ENCODE measurements at places on chromosomes 2 and 18.

DNA sequence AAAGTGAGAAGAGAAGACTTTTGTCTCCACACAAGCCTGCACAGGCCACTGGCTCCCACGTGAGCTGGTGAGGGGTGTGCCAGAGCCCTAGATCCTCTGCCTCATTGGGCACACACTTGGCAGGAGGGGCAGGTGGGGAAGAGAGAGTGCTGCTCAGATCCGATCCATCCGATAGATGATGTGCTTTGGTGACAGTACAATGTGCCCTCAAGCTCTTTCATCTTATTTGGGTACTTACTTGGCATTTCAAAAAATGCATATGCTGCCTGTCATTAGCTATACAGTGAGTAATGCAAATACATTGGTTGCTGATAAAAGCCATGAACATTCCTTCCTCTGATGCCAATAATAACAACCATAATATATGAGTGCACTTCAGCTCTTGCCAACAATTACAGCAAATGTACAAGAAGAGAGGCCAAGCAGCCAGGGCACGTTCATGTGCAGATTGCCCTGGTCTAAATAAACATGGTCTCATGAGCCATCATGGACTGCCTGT is 255.3 kb downstream of the VAPA start:
- DNase-seq: peak; percentile 7

DNA sequence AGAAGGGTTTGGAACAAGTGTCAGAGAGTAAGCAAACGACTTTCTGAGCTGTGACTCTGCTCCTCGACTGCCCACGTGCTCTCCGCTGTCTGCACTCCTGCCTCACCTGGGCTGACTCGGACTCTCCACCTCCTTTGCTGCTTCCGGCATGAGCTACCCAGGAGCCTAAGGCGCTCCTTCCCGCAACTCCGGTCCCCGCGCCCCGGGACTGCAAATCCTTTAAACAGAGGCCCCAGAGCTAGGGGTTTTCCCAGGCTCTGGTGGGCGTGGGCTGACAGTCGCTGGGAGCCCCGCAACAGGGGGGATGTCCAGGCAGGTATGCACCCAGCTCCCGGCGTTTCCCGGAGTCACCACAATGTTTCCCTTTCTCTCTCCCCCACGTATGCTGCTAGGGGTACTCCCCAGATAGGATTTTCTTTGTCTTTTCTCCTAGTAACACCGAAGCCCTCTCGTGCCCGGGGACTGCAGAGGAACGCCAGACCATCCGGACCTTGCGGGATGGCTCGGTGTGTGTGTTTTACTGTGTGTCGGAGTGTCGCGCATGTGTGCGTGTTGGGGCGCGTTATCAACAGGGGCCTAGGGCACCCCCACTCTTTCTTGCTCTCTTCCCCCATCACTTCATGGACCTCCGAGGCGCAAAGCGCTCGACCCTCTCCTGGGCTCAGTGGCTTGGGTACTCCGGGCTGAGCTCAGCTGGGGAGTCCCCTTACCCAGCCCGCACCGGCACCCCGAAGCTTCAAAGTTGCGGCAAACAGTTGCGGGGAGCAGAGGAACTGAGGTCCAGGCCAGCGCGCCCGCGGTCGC is 691 bp upstream of the THSD7B start:
- peak; percentile 59 for DNase-seq

DNA sequence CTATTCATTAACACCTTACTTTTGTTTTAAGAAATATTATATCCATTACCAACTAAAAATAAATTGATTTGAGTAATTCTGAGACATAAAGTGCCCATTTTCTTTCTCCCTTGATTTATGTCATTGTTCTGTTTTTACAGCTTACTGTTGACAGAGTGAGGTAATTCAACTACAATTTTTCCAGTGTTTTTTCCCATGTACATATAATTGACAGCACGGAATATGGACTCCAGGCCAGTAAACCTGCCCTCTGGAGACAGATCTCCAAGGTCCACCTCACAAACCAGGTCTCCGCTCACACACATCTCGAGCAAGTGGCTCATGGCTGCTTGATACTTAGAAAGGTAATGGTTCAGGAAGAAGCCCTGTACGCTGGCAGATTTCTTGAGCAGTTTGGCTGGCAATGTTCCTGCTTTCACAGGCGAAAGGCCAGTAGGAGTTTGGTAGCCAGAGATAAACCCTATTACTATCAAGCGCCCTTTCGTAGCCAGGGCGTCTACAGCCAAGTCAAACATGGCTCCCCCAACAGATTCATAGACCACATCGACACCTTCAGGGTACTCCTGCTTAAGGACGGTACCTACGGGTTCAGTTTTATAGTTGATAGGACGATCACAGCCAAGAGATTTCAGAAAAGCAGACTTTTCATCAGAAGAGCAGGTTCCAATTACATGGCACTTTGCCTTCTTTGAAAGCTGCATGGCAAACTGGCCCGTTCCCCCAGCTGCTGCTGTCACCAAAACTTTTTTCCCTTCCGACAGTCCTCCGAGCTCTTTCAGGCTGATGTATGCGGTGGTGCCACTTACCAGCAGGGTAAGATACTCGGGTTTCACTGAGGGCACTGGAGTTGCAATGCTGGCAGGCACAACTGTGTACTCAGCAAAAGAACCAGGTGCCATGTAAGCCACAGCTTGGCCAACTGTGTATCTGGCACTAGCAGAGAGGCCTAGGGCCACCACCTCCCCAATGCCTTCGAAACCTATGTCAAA is 7.4 kb downstream of the PTGR3 start:
- DNase-seq: no peak

DNA sequence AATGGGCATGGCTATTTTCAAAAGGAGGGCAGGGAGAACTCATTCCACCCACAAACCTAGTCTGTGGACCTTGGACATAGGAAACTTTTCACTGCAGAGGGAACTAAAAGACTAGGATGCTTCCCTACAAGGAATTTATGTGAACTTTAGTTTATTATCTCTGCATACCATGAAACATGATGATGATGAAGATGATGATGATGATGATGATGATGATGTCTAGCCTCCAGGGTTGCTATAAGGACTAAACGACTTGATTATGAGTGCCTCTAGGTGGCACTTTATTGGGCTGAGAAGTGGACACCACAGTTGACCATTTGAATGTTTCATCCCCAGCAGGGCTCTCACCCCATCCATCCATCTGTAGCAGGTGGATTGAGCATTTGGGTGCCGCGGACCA is 260.0 kb upstream of the TCF4 start:
- no peak for DNase-seq

- no peak for DNase-seq
These were observed 14.7 kb upstream of the CYRIA start for GRCh38 chr2:16680304-16680703.

DNA sequence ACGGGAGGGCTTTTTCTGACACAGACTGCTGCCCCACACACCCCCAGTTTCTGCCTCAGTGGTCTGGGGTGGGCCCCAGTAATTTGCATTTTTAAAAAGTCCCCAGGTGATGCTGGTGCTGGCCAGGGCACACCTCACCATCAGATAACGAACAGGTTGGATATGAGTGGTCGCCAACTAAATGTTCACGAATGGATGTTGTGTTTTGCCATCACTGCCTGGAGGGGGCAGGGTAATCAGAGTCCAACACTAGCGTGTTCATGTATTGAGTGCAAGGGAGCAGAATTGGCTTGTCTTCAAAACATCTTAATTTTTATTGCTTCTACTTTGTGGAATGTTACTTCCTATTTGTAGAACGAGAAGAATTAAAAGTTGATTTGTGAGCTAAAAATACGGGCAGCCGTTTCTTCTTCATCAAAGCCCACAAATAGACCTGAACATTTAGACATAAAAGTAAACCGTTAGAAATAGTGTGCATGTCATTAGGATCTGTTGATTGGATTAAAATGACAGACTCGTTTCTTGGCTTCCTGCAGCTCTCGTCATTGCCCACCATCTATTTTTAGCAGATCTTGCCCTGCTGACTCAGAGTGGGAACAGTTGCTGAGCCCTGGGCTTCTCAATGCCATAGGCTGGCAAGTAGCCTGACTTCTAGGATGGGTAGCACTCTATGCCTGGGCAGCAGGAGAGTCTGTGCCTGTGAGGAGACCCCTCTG is 45.2 kb downstream of the NCK2 start:
- no peak for DNase-seq

DNA sequence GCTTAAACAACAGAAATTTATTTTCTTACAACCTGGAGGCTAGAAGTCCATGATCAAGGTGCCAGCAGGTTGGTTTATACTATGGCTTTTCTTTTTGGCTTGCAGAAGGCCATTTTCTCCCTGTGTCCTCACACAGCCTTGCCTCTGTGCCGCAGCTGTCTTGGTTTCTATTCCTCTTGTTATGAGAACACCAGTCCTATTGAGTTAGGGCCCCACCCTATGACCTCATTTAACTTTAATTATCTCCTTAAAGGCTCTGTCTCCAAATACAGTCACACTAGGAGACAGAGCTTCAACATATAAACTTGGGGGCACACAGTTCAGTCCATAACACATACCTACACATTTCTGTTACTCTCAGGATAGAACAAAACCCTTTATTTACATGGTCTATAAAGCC is 17.3 kb upstream of the RHOB start:
- DNase-seq: no peak

DNA sequence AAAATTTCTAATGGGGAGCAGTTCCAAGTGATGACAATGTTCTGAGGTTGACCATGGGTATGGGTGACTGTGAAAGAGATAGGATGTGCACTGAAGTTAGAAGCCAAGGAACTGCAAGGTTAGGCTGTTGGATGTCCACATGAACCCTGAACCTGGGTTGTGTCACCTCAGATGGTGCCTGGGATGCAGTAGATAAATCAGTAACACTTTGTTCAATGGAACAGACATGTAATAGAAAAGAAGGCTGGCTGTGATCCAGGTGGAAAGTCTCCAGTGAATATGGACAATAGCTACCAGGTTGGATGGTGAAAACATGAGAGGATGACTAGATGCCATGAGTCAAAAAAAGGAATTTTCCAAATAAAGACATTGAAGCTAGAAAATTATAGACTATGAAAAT is 131.4 kb downstream of the TRABD2A start:
- no peak for DNase-seq

DNA sequence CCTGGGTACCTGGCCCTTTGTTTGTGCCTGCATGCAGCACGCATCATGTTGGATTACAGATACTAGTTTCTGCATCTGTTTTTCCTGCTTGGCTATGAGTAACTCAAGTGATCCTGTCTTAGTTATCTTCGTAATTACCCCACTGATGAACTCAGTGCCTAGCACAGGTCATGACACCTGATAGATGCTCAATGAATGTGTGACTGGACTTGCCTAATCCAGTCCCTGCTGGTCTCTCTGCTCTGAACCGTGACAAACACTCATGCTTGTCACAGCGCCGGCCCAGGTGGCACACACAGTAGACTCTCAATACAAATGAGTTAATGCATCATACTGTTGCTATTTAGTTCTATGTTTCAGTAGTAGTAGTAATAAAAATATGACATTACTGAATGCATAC is 31.2 kb upstream of the NTSR2 start:
- DNase-seq: no peak

- DNase-seq: peak; percentile 7
These were observed 617.0 kb upstream of the CDH2 start for GRCh38 chr18:28793901-28794300.

GRCh38 chr2:19538411-19538963 is 180.1 kb upstream of the OSR1 start:
- no peak for DNase-seq

DNA sequence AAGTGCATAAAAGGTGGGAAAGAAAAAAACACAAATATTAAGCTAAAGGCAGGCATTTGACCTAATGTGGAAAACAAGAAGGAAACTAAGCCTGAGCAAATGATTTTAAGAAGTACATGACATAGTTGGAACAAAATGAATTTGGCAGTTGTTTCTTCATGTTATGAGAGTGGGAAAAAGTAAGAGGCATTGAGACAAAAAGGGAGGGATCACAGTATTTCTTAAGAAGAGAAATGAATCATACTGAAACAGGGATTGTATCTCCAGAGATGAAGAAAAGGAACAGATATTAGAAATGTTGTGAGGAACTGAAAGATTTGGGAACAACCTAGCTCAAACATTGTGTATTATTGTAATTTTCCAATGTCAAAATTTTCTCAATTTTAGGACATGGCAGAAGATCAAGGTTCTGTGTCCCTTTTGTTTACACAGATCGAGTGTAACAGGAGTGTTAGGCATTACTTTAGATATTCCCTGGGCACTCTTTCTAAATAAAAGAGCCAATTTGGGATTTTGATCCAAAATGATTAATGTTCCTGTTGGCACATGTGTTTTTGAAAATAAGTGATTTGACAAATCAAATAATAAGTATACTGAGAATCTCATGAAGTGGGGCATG is 98.6 kb downstream of the CALCRL start:
- no peak for DNase-seq

DNA sequence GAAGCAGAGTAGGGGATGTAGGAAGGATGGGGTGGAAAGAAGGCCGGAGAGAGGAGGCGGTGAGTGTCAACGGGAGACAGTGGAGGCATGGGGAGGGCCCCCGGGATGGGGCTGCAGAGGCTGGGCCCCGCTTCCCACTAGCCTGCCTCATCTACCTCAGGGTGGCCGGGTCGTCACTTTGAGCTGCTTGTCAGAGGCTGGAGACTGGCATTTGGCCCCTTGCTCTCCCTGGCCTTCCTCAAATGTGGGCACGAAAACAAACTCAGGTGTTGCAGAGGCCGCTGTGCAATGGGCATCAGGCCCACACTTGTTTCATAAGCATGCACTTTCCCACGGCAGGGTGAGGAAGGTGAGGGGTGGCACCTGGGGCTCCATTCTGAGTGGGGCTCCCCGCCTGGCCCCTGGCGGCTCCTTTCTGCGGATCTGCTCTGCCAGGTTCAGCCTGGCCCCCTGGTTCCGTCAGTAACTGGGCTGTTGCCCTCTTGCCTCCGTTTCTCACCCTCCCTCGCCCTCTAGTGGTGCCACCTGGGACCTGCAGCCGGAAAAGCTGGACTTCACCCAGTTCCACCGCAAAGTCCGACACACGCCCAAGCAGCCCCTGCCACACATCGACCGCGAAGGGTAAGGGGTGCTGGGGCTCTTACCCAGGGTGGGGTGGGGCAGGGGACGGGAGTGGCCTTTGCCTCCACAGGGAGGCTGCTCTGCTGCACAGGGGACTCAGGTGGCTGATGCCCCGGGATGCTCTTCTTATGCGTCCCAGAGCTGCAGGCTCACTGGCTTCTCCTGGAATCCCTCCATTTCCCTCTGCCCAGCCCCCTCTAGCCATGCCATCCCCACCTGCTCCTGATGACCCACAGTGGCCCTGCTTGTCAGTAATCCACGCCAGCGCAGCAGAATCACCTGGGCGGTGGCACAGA is 125.4 kb downstream of the CTIF start:
- DNase-seq: peak; percentile 25

DNA sequence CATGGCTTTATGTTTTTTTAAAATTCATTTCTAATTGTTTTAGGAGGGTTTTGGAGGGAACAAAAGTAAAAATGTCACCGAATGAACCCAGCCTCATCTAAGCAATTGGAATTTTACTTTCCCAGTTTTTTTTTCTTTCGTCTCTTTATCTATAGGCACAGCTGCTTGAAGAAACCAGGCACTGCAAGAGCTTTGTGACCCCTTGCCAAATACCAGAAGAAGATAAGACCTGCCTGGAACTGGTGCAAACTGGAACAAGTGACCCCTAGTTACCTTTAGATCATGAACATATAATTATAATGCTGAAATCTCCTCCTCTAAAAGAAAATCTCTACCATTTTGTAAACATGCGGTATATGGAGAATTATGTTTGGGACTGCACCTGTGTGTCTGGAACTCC is 100.9 kb downstream of the TSN start:
- no peak for DNase-seq
